ENCODE measurements at places on chromosomes 4 and X.

GRCh38 chrX:83529950-83530349, 21.9 kb downstream of the POU3F4 start:
- DNase-seq, result no peak

DNA sequence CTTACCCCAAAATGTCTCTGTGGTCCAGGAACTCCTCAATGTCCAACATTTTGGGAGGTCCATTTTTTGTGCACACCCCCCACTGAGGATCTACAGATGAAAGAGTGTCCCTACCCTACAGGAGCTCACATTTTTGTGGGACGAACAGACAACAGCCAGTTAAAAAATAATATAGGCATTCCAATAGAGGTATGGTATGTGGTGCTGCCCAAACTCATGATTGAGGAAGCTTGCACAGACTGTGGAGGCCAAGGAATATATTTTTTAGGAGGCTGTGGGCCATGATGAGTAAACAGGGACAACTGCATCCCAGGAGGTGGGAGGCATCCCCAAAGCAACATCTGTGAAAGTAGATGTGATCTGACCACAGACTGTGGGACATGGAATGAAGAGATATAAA, 181.0 kb upstream of the HCCS start:
- no peak for DNase-seq

DNA sequence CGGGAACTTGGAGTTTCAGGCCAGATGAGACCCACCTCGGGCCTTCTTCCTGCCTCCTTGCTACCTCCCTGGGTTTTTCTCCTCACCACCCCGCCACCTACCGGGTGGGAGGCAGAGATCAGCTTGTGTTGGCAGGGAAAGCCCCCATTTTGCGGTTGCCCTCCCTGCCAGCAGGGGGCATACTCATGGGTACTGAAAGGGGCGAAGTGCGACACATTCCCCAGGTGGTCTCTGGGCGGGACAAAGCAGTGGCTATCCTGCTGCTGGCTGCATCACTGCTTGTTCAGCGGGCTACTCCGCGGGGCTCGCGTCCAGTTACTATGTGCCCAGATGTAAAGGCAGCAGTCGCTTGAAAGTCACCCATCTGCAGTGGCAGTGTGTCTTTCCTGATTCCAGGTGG, 330.3 kb downstream of the PDHA2 start:
- DNase-seq, result no peak

DNA sequence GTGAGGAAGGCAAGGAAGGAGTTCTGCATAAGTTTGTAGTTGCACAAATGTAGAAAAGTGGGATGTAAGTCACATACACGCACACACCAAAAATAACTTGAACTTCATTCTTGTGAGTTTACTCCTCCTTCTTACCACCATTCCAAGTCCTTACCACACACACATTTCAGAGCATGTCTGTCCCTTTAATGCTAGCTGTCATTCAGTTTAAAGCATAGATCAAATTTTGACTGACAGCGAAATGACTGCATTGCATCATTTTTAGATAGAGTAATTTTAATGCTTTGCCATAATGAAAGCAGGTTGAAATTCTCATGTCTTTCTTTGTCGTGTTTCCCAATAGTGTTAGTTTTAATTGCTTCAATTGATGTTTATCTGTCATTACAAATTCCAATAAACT, 629.6 kb upstream of the HTR2C start:
- no peak for DNase-seq

- DNase-seq, result no peak
Measured at GRCh38 chrX:112851806-112852205, 11.2 kb upstream of the AMOT start.

- no peak for DNase-seq
Measured at GRCh38 chrX:43592597-43592996, 63.5 kb upstream of the MAOA start.

All from nephron progenitor cell (in vitro differentiated cells).